Effector CD8-positive, alpha-beta T cell (primary cell): ENCODE measurements at places on chromosomes 2 and 18.

DNA sequence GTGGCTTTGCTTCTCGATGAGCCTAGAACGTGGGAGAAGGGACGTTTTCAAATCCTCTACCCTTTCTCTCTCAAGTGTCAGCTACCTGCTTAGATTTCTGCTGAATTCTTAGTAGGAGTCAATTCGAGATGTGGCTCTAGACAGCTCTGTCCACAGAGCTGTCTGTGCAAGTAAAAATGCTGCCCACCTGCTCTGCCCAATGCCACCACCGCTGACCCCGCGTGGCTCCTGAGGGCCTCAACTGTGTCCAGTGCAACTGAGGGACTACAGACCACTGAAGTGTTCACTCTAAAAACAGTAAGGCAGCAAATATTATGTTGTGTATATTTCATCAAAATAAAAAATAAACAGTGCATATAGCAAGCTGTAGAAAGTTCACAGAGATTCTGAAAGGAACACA lies 266.3 kb downstream of the ZNF516 start:
- DNase-seq, result no peak

GRCh38 chr18:45745817-45746461 lies 22.0 kb downstream of the SLC14A1 start:
- no peak for DNase-seq

GRCh38 chr2:37880551-37880950 lies 44.5 kb upstream of the RMDN2 start:
- no peak for DNase-seq

DNA sequence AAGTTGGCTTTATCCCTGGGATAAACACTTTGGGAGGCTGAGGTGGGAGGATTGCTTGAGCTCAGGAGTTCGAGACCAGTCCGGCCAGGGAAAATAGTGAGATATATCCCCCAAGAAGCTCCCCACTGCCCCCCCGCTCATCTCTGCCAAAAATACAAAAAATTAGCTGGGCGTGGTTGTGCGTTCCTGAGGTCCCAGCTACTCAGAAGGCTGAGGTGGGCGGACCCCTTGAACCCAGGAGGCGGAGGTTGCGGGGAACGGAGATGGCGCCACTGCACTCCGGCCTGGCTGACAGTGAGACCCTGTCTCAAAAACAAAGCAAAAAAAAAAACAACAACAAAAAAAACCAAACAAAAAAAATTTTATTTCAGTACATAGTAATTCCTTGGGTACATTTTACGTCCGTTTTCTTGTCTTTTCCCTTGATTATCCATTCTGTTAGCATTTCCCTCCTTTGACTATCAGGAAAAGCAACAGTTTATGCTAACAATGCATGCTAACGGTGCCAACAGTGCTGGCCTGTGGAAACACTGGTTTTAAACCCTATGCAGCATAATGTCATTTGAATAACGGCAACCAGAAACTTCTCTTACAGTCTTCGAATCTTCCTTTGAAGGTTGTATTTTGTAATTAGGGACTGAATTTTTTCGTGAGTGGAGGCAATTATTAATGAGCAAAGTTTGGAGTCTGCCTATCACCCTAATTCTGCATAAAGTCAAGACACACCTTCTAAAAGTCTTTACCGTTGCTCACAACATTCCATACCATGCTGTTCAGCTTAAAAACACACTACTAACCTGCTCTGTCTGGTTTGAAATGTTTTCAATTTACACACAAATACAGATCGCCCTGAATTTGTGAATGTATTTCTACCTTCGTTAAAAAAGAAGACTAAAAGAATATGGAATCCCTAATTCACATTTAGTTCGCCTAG lies 721 bp upstream of the MIB1 start:
- DNase-seq, result no peak

GRCh38 chr2:21607572-21607971 lies 483.8 kb downstream of the TDRD15 start:
- DNase-seq, result no peak

DNA sequence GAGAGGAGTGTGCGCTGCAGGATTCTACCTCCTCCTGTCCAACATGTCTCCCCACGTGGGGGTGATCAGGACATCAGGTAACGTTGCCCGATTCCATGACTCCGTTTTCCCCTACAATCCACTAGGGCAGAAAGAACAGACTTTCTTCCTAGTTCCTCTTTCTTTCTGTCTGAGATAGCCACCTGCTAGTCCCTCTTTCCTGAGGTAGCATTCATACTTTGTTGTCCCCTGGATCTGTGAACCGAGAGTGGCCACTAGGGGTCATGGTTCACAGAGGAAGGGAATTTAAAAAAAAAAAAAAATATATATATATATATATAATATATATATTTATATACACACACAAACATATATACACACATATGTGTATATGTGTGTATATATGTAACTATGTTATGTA lies 210.0 kb upstream of the ZNF521 start:
- no peak for DNase-seq

DNA sequence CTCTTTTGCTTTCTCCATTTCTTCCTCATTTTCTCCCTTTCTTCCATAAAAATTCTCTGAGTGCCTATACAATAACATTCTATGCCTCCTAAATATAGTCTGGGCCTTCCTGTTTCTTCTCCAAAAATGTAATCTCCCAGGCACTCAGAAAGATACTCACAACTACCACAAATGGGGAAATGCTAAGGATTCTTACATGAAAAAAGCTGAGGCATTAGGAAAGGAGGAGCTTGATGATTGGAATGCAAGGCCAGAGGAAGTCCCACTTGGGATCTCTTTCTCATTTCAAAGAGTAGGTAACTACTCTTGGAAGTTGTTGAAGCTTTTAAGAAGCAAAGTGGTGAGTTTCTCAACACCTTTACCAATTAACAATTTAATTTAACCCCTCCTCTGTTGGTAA lies 3.4 kb downstream of the VSNL1 start:
- DNase-seq, result no peak

- DNase-seq, result no peak
Measured at GRCh38 chr2:2896011-2896410, 481.6 kb downstream of the EIPR1 start.

DNA sequence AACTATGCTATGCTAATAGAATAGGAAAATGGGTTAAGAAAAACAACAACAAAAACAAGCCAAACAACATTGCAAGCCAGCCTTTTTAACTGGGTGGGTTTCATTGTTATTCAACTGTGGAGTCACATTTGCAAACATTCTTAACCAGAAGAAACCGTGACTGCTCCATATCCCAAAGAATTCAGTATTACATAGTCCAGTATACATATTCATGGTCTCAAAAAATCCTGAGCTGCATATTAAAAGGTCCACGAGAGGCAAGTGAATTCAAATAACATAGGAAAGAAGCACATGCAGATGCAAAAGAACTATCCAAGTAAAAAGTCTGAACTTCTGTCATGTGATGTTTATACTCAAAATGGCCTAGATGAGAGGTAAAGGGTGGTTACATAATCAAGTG lies 179.1 kb upstream of the ETAA1 start:
- DNase-seq, result no peak

- DNase-seq, result no peak
Measured at GRCh38 chr2:34892766-34893165, 1293.7 kb upstream of the FAM98A start.

- DNase-seq, result no peak
Measured at GRCh38 chr18:2281086-2281485, 290.2 kb downstream of the METTL4 start.

GRCh38 chr18:22348521-22349316 lies 69.0 kb downstream of the CTAGE1 start:
- no peak for DNase-seq

GRCh38 chr2:158319269-158319668 lies 137.3 kb downstream of the CCDC148 start:
- DNase-seq, result no peak

- DNase-seq, result no peak
Measured at GRCh38 chr2:239903210-239903609, 121.9 kb downstream of the NDUFA10 start.

- no peak for DNase-seq
Measured at GRCh38 chr18:76455003-76455676, 39.9 kb downstream of the ZNF516 start.

DNA sequence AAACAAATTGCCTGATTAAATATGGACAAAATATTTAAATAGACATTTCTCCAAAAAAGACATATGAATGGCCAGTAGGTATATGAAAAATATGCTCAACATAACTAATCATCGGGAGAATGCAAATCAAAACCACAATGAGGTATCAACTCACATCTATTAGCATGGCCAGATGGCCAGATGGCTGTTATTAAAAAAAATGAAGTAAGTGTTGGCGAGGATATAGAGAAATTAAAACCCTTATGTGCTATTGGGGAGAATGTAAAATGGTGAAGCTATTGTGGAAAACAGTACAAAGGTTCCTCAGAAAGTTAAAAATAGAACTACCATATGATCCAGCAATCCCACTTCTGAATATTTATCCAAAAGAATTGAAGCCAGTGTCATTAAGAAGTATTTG lies 272.3 kb upstream of the ZNF804A start:
- DNase-seq, result no peak

- DNase-seq, result no peak
Measured at GRCh38 chr2:150478200-150478974, 9.1 kb downstream of the RND3 start.

- DNase-seq, result no peak
Measured at GRCh38 chr2:189997016-189997415, 65.5 kb downstream of the MSTN start.

DNA sequence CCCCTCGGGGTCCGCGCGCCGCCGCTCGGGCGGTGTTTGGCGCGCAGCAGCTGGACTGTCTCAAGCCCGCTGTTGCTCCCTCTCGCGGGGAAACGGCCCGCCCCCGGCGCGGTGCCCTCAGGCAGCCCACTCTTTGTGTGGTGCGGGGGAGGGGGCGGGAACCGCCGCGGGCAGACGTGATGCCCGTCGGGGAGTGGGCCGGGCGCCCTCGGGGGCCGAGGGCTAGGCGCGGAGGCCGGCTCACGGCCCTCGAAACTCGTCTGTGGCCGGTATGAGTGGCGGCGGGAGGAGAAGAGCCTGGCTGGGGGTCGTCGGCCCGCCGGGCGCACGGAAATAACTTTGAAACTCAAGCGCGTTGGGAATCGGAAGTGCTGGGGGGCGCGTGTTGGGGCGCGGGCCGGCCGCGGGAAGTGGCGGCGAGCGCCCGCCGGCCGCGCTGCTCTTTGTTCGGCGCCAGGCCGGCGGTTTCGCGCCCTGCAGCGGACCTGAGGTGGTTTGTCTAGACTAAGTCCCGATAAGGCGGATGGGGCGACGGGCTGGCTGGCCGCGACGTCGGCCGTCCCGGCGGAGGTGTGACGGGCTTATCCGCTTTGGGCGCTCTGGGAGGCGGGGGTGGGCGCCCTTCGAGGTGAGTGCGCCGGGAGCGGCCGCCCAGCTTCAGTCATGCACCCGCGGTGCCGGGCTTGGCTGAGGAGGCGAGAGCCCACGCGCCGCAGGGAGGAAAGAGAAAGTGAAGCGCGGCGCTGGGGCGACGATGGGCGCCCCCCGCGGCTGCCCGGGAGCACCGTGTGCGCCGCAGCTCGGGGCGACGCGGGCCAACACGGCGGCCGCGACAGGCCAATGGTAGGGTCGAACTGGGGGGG lies 679 bp downstream of the PTMA start:
- peak; percentile 55 for DNase-seq

GRCh38 chr2:241180495-241180894 lies 8.0 kb upstream of the ANO7 start:
- DNase-seq, result no peak

DNA sequence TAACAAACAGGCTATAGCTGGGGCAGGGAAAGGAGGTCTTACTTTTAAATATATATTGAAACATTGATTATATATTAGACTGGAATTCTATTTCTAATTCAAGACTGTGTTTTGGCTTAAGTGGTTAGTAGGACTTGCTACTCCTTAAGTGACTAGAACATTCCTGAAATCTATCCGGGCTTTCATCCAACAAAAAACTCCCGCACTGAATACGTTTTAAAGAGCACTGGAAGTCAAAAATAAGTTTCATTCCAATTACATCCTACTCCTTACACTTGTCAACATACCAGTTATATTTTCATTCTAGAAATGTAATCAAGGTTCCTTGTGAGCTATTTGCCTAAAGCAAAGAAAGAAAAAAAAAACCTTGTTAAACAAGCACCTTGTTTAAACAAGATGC lies 204.6 kb downstream of the SP3 start:
- DNase-seq, result no peak

DNA sequence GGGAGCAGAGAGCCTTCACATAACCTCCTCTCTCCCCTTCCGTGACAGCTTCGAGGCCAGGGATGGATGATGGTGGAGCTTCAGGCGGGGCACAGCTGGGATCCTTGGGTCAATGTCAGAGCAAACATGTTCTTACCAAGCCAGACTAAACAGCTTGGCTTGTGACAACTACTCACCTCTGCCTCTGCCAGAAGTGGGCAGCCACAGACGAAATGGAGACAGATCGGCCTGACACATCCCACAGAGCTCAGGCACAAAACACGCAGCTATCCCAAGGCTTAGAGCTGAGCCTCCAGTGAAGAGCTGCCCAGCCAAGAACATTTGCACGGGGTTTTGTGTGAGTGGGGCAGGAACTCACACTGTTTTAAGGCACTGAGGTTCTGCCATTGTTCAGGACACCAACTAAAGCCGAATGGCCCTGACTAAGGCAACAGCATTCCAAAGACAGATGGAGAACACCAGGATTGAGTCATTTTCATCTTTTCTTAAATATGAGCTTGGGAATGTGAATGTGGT lies 12.8 kb downstream of the PXDN start:
- no peak for DNase-seq

GRCh38 chr2:198220763-198221610 lies 416.6 kb downstream of the PLCL1 start:
- DNase-seq, result no peak

DNA sequence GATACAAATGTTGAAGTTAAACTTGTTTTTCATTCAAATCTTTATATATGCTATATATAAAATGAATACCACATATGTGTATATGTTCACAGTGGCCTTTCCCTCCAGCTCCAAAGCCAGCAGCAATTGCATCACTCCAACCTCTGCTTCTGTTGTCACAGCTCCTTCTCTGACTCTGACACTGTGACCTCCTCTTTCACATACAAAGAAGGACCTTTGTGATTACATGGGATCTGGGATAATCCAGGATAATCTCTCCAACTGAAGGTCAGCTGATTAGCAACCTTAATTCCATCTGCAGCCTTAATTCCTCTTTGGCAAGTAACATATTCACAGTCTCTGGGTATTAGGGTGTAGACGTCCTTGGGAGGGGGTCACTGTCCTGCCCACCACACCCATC lies 8.4 kb downstream of the FLACC1 start:
- DNase-seq, result no peak

DNA sequence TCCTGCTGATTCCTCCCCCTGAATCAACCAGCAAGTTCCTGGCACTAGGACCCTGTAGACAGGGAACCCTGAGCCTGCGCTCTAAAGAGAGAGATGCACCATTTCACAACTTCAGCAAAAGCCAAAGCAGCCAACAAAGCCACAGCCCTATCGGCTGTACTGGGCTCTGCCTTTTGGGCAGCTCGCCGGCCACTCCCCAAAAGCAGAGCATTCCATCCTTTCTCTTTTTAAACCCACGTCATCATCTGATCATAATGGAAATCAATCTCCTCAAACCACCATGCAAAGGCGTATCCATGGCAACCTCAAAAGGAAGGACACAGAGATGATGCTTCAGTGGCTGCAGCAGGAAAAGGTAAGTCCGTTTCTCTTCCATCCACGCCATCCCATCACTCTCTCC lies 5.3 kb upstream of the DCTN1 start:
- DNase-seq, result no peak
